Activated naive CD4-positive, alpha-beta T cell treated with anti-CD3 and anti-CD28 coated beads, Interleukin-2, amount 50 U/mL, for 72 hours (primary cell): ENCODE measurements at places on chromosomes 2 and 18. TPM values are rescaled to one million over a fixed set of nuclear protein-coding genes. Genes with fewer than 3 reads are reported as not detected.
A peak's percentile ranks its signal among the peaks of the same experiment; 100 is the strongest.

DNA sequence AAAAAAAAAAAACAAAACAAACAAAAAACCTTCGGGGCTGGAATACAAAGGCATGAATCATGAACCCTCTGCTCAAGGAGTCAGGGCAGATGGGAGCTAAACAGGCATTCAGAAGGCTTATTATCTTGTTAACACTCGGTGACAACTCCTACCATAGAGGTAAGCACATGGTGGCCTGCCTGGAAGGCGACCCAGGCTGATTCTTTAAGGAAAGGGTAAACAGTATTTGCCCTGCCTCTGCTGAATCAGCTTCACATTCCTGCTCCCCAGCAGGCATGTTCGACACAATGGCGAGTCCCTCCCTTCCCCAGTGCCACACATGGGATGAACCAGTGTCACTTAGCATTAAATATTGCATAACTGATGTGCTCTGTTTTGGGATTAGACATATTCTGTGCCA is 191.9 kb downstream of the ARL4C start:
- no peak for DNase-seq

- DNase-seq: no peak
These were observed 130.5 kb downstream of the DYSF start for GRCh38 chr2:71583876-71584275.

DNA sequence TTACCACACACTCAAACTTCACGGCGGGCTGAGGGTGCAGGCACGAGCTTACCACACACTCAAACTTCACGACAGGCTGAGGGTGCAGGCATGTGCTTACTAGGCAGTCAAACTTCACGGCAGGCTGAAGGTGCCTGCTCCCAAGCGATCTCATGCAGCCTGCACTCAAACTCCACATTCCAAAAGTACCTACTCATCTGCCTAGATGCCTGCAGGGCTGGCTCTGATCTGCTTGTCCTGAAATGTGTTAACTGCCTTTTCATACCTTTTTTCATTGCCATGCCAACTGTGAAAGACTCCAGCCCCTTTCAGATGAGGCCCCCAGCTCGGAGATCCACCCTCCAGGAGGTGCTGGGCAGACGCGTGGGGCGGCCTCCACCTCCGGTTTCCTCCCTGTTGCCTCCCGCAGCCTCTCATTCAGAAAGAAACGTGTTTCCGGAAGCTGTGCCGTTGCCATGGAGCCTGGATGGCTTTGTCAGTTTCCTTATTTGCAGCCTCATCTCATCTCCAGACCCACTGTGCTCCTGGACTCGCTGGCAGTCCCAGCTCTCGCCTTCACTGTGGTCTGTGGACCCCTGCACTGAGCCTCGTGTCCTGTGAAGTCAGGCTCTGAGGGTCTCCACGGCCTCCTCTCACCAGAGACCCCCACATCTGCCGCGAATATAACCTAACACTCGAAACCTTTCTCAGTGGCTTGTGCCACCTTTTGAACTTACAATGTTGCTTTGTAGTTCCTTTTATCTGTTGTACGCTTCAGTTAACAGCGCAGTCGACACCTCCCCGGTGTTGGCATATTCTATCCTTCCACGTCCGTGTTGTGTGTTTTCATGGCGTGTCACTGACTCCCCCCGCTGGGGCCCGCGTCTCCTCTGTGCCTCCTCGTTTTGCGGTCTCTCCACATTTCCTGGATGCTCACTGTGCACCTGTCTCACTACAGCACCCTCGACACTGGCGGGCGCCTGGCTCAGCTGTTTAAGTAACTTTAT is 106.1 kb upstream of the ALKAL2 start:
- DNase-seq: peak; percentile 57

DNA sequence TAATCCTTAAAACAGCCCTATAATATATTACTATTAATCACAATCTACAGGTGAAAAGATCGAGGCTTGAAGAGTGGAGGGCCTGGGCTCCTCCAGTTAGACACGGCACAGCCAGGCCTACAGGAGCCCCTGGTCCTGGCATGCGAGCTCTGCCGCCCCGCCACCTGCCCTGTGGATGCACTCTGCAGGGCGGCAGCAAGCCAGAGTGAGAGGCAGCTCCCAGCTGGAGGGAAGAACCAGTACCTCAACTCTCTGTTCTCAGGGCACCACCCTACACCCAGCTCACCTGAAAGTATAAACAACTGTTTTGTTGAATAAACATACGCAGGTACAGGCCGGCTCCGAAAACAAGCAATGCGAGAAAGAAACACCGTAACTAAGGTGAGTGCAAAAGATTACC is 34.6 kb downstream of the EIPR1 start:
- DNase-seq: no peak

DNA sequence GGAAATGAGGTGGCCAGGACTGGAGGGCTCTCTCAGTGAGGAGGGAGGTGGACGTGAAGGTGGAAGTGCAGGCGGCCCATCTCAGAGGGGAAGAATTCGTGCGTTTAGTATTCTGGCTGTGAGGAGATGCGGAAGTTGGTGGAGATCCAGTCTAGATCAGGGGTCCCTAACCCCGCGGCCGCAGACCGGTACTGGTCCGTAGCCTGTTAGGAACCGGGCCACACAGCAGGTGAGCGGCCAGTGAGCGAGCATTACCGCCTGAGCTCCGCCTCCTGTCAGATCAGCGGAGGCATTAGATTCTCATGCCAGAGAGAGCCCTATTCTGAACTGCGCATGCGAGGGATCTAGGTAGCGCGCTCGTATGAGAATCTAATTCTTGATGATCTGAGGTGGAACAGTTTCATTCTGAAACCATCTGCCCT is 1.6 kb upstream of the FHOD3 start:
- no peak for DNase-seq

KCNE4 gene
- total RNA-seq: not detected
